Activated T-cell treated with anti-CD3 and anti-CD28 coated beads, Interleukin-2, amount 50 U/mL, for 1 hour (primary cell): ENCODE measurements at places on chromosomes 1 and 21.
A peak's percentile ranks its signal among the peaks of the same experiment; 100 is the strongest.

GRCh38 chr1:150234309-150234565 lies 1.7 kb downstream of the ANP32E start:
- DNase-seq, result no peak

- no peak for DNase-seq
These were observed 13.4 kb downstream of the PROK1 start for GRCh38 chr1:110464340-110464739.

DNA sequence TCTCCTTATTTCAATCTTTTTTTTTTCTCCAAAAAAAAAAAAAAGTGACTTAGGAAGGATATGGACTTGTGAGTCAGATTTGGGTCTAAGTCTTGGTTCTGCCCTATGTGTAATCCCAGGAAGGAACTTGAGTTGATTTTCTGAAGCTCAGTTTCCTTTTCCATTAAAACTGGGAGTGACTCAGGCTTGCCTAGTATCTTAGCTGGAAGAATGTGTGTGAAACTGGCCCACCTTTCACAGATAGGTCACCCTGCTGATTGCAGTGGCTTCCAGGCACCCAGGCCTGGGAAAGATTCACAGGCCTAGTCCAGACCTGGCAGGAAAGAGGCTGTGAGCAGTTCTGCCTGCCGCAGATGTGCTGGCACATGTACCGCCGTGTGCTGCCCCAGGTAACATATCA lies 218.3 kb upstream of the HOOK1 start:
- no peak for DNase-seq

DNA sequence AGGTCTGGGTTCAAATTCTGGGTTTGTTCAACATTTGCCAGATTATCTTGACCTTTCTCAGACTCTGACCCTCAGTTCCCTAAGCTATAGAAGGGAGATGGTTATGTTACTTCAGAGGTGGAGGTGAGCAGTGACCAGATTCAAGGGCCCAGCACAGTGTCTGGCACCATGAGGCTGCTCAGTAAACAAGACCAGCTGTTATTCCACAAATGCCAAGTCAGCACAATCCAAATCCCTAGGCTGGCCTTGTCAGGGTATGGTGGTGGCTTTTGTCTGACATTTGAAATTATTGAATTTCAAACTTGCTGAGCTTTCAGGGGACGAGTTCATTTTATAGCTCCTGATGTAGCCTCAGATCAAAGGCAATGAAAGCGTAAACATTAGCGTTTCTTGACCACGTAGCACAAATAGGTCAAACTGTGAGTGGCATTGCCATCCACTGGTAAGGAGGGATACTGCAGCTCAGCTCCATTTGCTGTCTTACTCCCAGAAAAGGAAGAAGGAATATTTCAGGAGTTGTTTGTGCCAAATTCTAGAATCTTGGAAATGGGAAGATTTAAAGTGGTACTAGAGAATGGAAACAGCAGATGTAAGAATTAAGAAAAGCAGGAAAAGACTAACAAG lies 94.3 kb upstream of the EDN2 start:
- no peak for DNase-seq

- no peak for DNase-seq
These were observed 23.5 kb downstream of the ANGPTL1 start for GRCh38 chr1:178847396-178847849.

DNA sequence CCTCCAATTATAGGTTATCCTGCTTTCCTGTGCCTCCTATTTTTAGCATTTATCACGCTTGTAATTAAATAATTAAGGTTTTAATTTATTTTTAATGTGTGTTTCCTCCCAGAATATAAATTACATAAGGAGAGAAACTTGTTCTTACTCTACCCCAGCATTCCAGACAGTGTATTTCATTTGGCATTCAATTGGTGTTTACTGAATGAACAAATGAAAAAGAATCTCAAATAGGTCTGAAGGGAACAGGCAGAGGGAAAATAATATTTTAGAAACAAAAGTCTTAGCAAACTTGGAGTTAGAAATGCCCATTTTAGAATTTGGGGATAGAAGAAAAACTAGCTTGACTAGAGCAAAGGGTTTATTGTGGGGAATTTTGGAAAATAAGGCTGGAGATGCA lies 9.9 kb upstream of the RSRP1 start:
- no peak for DNase-seq

- DNase-seq, result no peak
These were observed 87.4 kb downstream of the EIF4G3 start for GRCh38 chr1:21089299-21089698.

DNA sequence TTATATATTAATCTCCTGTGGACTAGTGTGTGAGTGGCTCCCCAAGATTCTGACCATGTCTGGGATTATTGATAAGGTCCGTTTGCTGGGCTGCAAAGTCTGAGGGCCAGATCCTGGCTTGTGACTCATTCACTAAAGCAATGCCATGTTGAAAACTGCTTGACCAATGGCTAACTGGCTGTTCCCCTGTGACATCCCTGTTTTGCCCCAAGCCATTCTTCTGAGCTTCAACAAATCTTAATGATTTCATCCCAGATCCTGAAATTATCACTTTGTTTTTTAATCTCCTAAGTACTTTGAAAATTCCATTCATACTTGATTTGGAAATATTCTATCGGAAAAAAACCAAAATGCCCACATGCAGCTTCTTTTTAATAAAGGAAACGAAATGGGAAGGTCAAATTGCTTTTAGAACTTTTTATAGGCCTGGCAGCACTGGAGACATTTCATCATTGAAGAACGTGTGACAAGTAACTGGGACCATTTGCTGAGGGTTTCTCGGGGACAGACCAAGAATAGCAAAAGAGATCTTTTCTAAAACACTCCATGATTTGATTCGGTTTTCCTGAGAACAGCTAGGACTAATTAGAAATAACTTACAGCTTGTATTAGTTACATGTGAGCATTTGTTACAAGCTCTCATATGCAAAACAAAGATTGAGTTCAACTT lies 121.3 kb downstream of the TGFB2 start:
- DNase-seq, result no peak

- no peak for DNase-seq
These were observed 511 bp downstream of the ZNF683 start for GRCh38 chr1:26372039-26372438.

DNA sequence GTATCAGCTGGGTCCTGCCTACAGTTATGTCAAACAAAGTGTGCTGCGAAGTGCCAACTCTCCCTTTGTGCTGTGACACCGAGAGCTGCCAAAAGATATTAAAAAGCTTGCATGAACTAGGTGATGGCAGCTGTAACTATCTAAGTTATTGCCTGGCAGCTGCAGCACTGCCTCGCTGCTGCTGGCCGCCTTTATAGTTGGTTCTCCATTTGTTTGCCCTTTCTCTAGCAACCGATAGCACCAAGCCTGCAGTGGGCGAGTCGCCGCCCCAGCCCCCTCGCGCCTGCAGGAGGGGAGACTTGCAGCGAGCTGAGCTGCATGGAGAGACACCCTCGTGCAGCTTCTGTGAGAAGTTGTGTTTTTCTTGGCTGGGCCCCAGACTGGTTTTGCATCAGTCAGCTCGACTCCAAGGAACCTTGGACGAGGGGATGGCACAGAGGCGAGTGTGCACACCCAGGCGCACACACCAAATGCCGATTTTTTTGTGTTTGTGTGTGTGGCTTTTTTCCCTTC lies 330.6 kb downstream of the RPS6KC1 start:
- no peak for DNase-seq

GRCh38 chr1:43238085-43238484 lies 31.7 kb upstream of the TMEM125 start:
- no peak for DNase-seq

- DNase-seq, result peak; percentile 89
These were observed 93.1 kb downstream of the NID1 start for GRCh38 chr1:235971571-235972310.

- no peak for DNase-seq
These were observed 55.3 kb downstream of the CACHD1 start for GRCh38 chr1:64525116-64525686.

GRCh38 chr1:110164725-110165350 lies 14.5 kb downstream of the SLC6A17 start:
- no peak for DNase-seq

DNA sequence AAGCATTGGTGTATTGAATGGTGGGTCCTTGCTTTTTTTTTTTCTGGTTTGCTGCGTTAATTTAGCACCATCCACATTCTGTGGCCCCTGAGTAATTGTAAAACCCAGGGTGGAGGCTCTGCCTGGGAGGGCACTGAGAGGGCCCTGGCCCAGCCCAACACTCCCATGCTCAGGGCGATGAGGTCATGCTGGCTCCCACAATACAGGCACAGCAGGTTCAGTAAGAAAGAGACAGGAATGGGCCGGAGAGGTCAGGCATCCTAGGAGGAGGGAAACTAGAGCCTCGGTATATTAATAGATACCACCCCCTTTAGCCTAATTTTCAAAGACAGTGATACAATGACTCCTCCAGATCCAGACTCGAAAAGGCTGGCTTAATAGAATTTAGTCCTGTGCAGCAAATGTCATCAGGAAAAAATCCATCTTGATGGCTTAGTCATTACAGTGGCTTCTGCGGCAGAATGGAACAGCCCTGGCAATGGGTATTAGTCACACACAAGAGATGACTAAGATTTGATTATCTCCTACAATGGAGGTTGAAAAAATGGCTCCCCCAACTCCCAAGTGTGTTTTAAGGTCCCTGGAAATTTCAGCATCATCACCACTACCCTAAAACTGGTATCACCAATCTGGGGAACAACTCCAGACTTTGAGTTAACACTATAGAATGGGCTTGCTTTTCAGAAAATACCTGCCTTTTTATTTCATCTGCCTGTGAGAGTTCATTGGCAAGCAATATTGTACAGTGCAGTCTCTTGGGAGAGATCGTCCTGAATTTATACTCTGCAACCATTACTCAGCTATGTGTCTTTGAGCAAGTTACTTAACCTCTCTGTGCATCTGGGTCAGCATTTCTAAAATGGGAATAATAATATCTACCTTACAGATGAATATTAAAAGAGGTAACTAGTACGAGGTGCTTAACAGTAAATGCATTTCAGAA lies 43.9 kb upstream of the LYST start:
- DNase-seq, result no peak

DNA sequence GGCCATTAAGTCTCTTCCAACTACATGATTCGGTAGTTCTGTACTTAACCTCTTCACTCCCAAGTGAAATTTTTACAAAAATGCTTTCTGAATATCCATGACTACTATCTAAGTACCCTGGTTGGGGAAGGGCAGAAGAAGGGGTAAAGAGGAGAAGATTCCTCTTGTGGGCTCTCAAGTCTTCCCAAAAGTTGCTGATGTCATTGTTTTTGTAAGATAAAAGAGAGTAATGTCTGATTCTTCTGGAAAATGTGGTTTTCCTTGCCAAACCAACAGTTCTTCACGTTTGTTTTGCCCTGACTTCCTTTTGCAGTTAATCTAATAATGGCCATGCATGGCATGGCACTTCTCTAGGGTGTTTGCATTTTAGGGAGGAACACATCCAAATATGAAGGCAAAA lies 34.7 kb upstream of the AK4 start:
- DNase-seq, result no peak

DNA sequence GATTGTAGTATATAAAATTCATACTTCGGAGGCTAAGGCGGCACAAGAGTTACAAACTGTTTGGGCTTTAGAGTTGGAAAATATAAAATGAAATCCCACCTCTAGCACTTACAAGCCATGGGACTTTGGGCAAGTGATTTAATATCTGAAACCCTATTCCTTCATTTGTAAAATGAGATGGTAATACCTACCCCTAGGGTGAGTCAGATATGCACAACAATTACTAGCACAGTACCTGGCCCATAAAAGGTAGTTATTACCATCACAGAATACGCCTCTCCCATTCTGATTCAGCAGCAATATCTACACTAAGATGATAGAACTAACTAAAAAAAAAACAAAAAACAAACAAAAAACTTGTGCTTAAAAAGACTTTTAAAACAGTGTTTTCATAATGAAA lies 3.5 kb downstream of the KLHL12 start:
- DNase-seq, result no peak
